Cardiac muscle cell (in vitro differentiated cells and primary cell): ENCODE measurements at places on chromosomes 1 and 21.
A peak's percentile ranks its signal among the peaks of the same experiment; 100 is the strongest.

- H3K4me3 ChIP-seq, result no peak overlapping the region
- H3K4me1 ChIP-seq, result no peaks in the 10 kb centered on the region
- no peaks in the 10 kb centered on the region for H3K27me3 ChIP-seq
Measured at GRCh38 chr1:57833296-57833695, 409.4 kb upstream of the DAB1 start.

- H3K4me1 ChIP-seq, result peaks cover 4% of the 10 kb centered on the region
- no peak overlapping the region for H3K27ac ChIP-seq
- no peaks in the 10 kb centered on the region for H3K27me3 ChIP-seq
- DNase-seq, result no peak
- no peaks in the 10 kb centered on the region for H3K36me3 ChIP-seq
Measured at GRCh38 chr21:14725219-14725618, 179.1 kb upstream of the SAMSN1 start.

GRCh38 chr1:14300991-14301703 lies 297.3 kb upstream of the KAZN start:
- H3K4me1 ChIP-seq, result no peaks in the 10 kb centered on the region
- DNase-seq, result peak; percentile 32
- H3K27ac ChIP-seq, result no peak overlapping the region
- H3K27me3 ChIP-seq, result no peaks in the 10 kb centered on the region
- H3K36me3 ChIP-seq, result no peaks in the 10 kb centered on the region
- H3K4me3 ChIP-seq, result no peak overlapping the region

GRCh38 chr1:205930799-205931281 lies 12.4 kb downstream of the SLC26A9 start:
- no peaks in the 10 kb centered on the region for H3K36me3 ChIP-seq
- no peak overlapping the region for H3K4me3 ChIP-seq
- H3K4me1 ChIP-seq, result no peaks in the 10 kb centered on the region
- H3K27ac ChIP-seq, result no peak overlapping the region
- H3K27me3 ChIP-seq, result no peaks in the 10 kb centered on the region
- DNase-seq, result peak; percentile 84

DNA sequence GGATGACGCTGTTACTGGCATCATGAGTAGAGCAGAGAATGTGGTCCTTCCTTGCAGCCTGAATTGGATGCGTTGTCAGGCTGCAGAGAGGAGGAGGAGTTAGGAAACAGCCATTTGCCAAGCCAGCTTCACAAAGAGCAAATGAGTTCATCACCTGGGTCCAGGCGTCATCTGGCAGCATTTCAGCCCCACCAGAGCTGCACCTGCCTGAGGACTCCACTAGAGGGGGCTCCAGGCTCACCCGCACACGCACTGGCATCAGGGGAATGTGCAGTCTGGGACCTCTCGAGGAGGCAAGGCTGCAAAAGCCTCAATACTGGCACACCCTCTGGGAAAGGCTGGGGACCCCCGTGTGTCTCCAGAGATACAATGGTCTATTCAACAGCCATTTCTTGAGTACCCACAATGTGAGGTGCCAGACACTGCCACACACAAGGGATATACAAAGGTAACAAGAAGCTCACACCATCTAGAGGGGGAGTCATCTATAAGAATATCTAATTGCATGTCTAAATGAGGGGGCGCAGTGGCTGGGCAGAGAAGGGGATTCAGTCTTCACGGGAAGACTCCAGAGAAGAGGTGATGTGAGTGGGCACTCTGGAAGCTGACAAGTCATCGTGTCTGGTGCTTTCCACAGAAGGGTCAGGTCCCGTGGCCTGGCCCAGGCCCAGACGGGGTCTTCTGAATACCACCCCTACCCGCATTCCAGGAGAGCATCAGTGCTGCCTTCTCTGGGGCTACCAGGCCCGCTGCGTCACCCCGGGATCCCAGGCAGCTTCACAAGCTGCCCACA lies 53.5 kb upstream of the CNTN2 start:
- H3K4me1 ChIP-seq, result no peaks in the 10 kb centered on the region
- H3K4me3 ChIP-seq, result no peak overlapping the region
- H3K36me3 ChIP-seq, result no peaks in the 10 kb centered on the region
- H3K27me3 ChIP-seq, result peaks cover 41% of the 10 kb centered on the region

DNA sequence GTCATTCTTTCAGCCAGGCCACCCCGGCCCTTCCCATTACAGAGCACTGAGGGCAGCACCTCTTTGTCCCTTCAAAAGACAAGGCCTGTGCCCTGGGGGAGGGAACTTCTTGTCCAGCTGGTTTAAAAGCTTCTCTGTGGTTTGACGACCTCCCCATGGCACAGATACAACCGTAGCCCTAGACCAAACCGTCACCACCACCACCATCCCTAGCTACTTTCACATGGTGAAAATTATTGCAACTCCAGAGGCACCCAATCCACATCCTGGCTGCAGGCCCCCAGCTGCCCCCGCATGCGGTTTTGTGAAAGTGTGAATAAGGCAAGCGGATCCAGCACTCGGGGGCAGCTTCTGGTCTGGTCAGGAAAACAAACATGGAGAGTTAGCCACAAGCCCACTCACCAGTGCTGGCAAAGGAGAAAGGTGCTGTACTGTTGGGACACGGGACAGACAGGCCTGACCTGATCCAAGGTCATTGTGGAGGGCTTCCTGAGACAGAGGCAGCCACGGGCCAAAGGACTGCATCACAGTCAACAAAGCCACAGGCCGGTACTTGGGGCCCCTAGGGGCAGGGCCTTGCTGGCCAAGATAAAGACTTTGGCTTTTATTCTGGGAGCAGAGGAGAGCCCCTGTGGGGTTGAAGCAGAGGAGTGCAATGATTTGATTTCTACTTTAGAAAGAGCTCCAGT lies 31.2 kb downstream of the CDCA8 start:
- H3K4me3 ChIP-seq, result no peak overlapping the region
- H3K36me3 ChIP-seq, result no peaks in the 10 kb centered on the region
- no peak for DNase-seq
- H3K4me1 ChIP-seq, result no peaks in the 10 kb centered on the region

DNA sequence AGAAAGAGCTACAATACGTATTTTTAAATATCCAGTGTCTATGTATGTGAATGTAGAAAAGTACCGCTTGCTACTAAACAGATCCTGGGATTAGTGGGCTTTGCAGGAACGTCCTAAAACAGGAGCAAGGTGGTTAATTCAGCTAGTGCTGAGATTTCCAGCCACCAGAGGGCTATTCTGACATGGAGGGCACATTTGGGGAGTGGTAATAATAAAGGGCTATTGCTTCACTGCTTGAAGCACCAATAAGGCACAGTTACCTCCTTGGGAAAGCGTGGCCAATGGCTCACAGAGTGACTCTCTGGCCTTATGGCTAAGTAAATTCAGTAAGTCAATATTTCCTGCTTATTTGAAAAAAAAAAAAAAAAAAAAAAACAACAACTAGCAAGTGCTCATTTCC lies 152.4 kb downstream of the GABPA start:
- H3K27me3 ChIP-seq, result no peaks in the 10 kb centered on the region
- H3K4me1 ChIP-seq, result no peaks in the 10 kb centered on the region
- DNase-seq, result peak; percentile 24
- no peak overlapping the region for H3K27ac ChIP-seq
- no peak overlapping the region for H3K4me3 ChIP-seq
- H3K36me3 ChIP-seq, result peaks cover 6% of the 10 kb centered on the region

DNA sequence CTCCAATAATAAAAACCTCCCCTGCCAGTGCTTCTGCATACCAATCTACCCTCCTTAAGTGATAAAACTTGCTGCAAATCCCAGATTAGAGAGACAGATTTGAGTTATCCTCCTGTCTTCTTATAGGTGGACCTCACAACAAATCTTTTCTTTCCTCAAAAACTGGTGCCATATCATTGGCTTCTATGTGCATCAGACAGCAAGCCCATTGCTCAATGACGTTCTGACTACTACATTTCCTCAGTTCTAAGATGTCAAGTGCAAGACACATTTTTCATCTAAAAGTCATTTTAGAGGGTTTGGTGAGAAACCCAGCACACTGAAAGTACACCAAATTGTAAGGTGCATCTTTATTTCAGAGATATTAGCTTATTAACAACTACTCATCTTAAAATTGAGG lies 107.8 kb upstream of the VAV3 start:
- no peak overlapping the region for H3K27ac ChIP-seq
- H3K4me1 ChIP-seq, result peaks cover 10% of the 10 kb centered on the region
- H3K27me3 ChIP-seq, result no peaks in the 10 kb centered on the region
- DNase-seq, result no peak
- H3K36me3 ChIP-seq, result no peaks in the 10 kb centered on the region

- no peak overlapping the region for H3K27ac ChIP-seq
- DNase-seq, result no peak
- no peaks in the 10 kb centered on the region for H3K4me1 ChIP-seq
Measured at GRCh38 chr1:212475151-212475550, 42.4 kb downstream of the NENF start.

GRCh38 chr1:30735124-30735523 lies 11.7 kb upstream of the MATN1 start:
- no peak overlapping the region for H3K27ac ChIP-seq
- no peaks in the 10 kb centered on the region for H3K27me3 ChIP-seq
- H3K36me3 ChIP-seq, result no peaks in the 10 kb centered on the region
- H3K4me3 ChIP-seq, result no peak overlapping the region

DNA sequence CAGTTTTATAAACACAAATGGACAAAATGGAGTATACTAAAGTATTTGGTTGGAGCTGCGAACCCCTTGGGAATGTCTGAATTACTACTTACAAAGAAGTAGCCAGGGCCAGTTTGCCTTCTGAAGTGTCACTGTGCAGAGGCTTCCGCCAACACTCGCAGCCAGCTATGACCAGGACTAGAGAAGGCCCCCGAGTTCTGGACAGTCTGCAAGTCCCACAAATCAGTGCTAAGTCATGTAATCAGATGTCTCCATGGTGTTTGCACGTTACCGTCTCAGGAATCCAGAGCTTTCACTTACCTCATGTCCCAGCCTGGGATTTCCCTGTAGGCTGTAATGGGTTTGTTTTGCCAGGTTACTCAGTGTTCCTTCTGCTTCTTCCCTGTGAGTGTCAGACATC lies 106.6 kb upstream of the SPAG17 start:
- H3K27me3 ChIP-seq, result no peaks in the 10 kb centered on the region
- no peak overlapping the region for H3K27ac ChIP-seq
- peaks cover 18% of the 10 kb centered on the region for H3K4me1 ChIP-seq
- no peak overlapping the region for H3K4me3 ChIP-seq

DNA sequence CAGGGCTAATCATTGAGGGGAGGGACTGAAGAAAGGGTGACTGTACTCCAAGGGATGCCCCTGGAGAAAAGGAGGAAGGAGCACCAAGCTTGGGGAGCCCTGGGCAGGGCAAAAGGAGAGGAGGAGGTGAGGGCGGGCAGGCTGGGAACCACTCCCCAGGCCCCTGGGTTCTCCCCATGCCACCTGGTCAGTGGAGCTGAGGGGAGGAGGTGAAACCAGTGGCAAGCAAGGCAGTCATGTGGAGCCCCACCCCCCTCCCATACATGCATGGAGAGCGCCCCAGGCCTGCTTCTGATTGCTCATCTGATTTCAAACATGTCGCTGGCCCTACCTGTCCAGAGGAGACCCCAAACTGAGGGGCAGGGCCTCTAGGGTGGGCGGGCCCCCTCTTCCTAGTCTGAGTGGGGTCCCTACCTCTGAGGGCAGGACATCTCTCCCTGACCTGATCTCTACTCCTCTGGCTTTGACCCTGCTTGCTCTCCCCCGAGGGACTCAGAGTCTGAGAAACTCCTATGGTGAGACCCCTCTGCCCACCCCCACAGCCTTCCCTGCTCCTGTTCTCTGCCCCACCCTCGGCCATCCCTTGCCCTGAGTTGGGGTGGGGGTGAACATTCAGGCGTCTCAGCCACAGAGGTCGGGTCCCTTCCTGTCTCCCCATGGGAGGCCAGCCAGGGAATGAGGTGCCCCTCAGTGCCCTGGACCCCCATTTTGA lies 18.6 kb downstream of the INSRR start:
- peaks cover 38% of the 10 kb centered on the region for H3K27me3 ChIP-seq
- peaks cover 6% of the 10 kb centered on the region for H3K4me1 ChIP-seq
- H3K27ac ChIP-seq, result no peak overlapping the region
- DNase-seq, result no peak

- no peaks in the 10 kb centered on the region for H3K27me3 ChIP-seq
- peaks cover 17% of the 10 kb centered on the region for H3K4me1 ChIP-seq
- peak overlapping the region; percentile 75 for H3K4me3 ChIP-seq
- DNase-seq, result peak; percentile 33
- H3K36me3 ChIP-seq, result no peaks in the 10 kb centered on the region
- H3K27ac ChIP-seq, result peak overlapping the region; percentile 86
Measured at GRCh38 chr1:204073837-204074273, 940 bp downstream of the SOX13 start.

GRCh38 chr1:105437847-105438246 lies 1618.6 kb upstream of the PRMT6 start:
- H3K27ac ChIP-seq, result no peak overlapping the region
- no peaks in the 10 kb centered on the region for H3K27me3 ChIP-seq
- DNase-seq, result no peak

DNA sequence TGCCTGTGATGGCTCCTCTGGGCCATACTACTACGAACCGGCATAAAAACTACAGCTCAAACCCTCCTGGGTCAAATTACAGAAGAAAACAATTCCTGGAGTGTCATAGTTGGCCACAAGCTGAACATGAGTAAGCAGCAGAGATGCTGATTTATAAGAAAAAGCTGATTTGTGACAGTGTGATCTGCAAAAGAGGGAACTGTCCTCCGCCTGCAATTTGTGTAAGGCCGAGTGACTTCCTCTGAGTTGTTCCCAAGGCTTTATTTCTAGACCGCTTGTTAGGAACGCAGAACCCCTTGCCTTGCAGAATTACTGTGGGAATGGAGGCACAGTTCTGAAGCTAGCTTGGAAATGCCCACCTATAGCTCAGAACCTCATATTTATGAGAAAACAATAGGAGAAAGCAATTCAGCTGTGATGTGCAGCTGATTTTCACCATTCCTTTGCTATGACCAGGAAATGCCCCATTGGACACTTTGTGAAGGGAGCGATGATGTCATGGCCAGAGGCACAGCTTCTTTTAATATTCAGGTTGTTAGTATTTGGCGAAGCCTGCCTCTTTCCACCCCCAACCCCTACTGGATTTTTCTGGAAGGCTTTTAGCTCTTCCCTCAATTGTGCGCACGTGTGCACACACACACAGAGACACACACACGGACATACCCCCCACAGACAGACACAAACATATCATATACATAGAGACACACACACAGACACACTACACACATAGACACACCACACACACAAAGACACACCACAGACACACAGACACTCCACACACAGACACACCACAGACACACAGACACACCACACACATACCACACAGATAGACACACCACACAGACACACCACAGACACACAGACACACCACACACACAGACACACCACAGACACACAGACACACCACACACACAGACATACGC lies 47.6 kb downstream of the IER5 start:
- H3K27ac ChIP-seq, result no peak overlapping the region
- no peak overlapping the region for H3K4me3 ChIP-seq
- H3K4me1 ChIP-seq, result peaks cover 11% of the 10 kb centered on the region
- peaks cover 27% of the 10 kb centered on the region for H3K27me3 ChIP-seq
- no peaks in the 10 kb centered on the region for H3K36me3 ChIP-seq
- peak; percentile 60 for DNase-seq
